A549 (cell line): ENCODE measurements at places on chromosomes 6 and 20.

- no peak for DNase-seq
These were observed 129.6 kb downstream of the ZDHHC14 start for GRCh38 chr6:157510323-157511188.

- no peak for DNase-seq
These were observed 4.1 kb upstream of the VEGFA start for GRCh38 chr6:43765776-43766499.

- DNase-seq = peak; percentile 83
These were observed 67.1 kb upstream of the ZNFX1 start for GRCh38 chr20:49344975-49345374.

DNA sequence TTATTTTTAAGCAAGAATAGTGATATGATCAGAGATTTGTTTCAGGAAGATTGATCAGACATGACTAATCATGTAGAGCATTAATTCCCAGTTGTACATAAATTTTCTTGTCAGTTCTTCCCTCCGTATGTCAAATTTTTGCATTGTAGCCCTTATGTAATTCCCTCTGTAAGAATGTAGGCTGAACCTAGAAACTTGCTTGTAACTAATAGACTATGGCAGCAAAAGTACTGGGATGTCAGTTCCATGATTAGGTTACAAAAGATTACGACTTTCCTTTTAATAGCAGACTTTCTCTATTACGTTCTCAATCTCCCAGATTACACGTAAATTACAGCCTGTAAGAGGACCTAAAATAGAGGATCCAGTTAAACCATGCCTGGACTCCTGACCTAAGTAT, 79.4 kb upstream of the EPHA7 start:
- DNase-seq = no peak

- no peak for DNase-seq
These were observed 32.7 kb upstream of the MRPS10 start for GRCh38 chr6:42250274-42250931.

DNA sequence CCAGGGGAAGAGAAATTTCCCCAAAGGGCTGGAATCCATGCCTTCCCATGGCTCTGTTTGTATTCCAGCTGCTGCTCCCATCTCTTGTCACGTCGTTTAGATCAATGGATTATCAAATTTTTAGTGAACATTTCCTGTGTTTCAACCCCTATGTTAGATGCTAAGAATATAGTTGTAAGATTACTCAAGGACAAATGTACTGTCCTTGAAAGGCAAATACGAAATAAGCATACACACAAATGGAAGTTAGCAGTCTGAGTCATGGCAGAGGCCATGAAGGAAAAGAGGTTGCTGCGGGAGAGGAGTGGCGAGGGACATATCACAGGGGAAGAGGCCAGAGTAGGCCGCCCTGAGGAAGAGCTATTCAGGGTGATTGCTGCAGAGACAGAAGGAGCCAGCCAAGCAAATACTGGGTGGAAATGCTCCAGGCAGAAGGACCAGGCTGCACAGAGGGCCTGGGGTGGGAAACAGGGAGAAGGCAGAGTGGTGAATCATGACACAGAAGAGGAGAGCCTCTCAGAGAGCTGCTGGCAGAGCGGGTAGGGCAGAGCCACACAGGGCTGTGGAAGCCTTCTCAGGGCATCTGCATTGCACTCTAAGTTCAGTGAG, 219.2 kb upstream of the LRFN2 start:
- DNase-seq = no peak

DNA sequence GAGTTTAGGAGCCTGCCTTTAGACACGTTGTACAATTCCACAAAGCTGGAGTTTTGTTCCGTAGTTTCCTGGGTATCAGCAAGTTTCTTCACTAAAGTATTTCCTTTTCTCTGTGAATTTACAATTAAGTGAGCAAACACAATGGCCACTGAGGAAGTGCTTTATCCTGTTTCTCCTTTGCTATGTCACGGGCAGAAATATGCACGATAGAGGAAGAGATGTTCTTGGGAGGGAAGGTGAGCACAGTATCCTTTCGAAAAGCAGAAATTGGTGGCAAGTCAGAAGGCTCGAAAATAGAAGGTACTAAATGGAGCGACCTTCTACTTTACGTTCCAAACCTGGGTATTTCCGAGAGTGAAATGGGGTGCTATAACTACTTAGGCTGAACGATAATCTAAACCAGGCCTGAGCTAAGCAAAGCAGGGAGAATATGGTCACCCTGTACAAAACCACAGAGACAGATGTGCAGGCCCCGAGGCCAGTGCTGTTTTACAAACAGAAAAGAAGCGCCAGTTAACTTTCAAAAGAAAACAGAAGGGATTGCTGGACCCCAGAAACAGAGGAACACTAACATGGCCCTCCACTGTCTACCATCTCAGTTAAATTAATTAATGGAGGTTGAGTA, 259.6 kb downstream of the TBC1D7 start:
- no peak for DNase-seq

DNA sequence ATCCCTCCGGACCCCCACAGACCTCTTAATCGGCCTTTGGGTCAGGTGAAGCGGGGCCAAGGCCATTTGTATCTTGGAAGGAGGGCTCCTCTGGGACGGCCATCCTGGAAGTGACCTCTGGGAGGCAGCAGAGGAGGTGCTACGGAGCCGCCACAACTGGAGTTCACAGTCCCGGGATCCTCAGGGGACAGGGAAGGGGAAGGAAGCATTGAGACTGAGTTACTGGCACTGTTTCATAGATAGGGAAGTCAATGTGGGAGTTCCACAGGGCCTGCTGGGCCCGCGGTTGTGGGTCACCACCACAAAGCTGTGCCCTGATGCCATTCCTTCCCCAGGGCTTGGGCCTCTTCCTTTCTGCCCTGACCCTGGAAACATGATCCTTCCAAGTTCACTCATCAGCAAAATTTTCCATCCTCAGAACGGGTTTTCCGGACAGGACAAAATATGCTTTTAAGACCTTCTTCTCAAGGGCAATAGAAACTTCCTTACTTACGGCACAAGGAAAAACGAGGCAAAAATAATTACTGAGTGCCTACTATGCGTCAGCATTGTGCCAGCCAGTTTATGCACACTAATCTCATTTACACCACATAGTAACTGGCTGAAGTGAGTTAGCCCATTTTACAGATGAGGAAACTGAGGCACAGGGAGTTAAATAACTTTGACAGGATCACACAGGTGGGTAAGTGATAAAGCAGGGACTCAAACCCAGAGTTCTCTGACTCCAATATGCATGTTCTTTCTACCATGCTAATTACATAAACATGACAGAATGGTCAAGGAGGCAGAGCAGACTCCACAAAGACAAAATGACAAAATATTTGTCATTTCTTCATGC, 143.8 kb downstream of the UNC5CL start:
- peak; percentile 50 for DNase-seq
